ENCODE measurements at places on chromosomes 5 and 9.

DNA sequence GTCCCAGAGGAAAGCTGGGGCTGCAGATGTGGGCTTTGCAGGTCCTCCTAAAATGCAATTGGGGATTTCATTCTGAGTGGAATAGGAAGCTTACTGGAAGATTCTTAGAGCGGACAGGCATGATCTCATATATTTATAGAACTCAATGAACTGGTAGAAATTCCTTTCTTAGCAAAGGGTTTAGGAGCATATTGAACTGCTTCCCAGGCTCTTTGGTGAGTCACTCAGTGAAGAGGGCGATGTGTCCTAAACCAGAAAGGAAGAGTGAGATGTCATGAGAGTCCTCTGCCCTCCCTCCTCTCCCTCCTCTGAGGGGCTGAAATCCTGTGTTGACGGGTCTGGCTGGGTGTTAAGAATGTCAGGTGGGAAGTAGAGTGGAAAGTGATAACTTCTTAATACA lies 26.3 kb upstream of the SEMA6A start:
- no peak for DNase-seq

DNA sequence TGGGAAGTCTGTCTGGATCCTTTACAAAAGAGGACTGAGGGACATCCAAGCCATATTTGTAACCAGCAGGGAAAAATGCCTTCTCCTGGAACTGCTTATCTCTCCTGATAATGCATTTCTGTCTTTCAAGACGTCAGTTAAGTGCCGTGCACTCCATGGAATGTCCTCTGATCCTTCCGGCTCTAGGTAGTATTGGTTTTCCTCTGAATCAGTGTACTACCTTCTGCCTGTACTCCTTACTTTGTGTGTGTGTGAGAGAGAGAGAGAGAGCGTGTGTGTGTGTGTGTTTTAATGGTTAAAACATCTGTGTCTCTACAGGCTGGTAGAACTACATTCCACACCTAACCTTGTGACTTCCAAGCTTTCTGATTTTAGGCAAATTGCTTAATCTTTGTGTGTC lies 89.9 kb downstream of the PIP5K1B start:
- DNase-seq: no peak

- no peak for DNase-seq
Measured at GRCh38 chr5:82413302-82414040, 135.3 kb upstream of the RPS23 start.

DNA sequence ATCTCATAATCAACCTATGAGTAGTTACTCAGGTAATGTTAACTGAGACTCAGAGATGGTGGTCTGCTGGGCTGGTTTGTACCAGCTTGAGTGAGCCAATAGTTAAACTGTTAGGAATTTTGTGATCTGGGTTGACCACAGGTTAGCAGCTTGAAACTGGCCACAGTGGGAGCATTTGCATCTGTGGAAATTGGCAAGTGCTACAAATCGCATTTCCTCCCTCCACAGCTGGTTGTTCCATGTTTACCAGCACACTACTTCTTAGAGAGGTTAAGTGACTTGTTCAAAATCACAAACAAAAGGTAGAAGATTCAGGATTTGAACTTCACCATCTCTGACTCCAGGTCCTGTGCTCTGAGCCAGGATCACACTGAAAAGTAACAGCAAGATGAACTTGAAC lies 446.9 kb upstream of the CLINT1 start:
- no peak for DNase-seq

DNA sequence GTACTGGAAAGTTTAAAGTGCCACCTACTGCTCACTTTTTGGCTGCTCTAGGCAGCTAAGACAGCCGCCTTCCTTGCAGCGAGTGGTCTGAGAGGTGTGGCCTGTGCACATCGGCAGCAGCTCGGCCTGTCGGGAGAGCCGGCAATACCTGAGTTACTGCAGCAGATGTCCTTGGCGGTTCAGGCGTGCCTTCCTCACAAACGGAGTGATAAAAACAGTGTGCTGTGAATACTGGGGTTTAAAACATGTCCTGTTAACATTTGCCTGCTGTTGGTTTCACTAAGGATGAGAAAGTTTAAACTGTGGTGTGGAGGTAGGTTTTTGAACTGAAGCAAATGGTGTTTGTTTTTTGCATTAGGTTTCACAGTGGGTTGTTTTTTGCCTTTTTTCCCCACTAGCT lies 12.9 kb downstream of the TRAF2 start:
- DNase-seq: no peak

GRCh38 chr9:135575995-135576631 lies 14.6 kb downstream of the PAEP start:
- DNase-seq: no peak

GRCh38 chr9:32706725-32707100 lies 71.2 kb upstream of the TAF1L start:
- no peak for DNase-seq

GRCh38 chr9:18910435-18910834 lies 122.6 kb downstream of the SAXO1 start:
- DNase-seq: no peak

DNA sequence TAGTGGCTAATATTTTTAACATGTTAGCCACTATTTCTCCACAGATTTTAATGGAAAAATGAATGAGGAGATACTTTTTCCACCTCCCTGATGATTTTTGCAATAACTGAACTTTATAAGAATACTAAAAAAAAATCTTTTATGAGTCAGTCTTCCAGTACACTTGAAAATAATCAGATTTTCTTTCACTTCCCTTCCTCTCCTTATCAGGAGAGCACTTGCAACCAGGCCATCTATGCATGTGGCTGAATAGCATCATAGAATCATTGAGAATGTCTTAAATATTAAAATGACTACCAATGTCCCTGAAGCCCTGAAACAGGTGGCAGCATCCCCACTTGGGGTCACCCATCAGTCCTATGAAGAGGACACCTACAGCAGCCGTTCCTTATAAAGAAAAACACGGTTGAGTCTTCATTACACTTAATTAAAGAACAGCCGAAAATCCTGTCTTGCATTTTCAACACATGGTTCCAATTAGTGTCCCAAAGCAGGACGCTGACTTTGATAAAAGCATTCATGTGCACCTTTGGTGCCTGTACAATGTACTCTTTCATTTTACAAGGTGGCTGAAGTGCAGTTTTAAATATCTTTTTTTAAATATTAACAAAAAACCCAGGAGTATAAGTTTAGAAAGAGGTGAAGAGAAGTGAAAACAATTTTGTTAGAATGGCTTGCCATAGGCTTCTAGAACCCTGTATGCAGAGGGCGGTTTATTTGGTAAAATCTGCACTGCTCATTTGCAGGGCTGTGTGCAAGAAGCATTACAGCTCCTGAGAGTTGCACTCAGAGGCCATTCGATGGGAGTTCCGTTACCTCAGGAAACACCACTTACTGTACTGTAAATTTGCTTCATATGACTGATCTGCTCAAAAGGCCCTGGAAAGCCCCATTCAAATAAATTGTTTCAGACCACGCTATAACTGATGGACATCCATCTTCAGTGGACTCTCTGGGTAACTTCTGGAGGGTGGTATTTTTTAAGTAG lies 106.9 kb upstream of the VCAN start:
- DNase-seq: no peak

DNA sequence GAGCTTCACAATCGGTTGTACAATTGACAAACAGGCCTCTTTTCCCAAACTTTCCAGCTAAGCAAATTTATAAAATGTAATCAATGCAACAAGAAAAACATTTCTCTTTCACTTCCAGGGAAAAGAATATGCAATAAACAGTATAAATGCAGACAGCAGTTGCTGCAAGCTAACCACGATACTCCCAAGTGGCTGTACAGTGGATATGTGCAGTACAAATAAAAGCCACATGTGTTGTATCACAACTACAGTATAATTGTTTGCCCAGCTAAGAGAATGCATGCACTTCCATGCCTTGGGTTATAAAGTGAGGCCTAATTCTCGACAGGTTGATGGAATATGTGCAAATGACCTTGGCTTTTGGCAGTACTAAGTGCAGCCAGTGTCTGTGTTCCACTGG lies 16.7 kb upstream of the PDCL start:
- no peak for DNase-seq

DNA sequence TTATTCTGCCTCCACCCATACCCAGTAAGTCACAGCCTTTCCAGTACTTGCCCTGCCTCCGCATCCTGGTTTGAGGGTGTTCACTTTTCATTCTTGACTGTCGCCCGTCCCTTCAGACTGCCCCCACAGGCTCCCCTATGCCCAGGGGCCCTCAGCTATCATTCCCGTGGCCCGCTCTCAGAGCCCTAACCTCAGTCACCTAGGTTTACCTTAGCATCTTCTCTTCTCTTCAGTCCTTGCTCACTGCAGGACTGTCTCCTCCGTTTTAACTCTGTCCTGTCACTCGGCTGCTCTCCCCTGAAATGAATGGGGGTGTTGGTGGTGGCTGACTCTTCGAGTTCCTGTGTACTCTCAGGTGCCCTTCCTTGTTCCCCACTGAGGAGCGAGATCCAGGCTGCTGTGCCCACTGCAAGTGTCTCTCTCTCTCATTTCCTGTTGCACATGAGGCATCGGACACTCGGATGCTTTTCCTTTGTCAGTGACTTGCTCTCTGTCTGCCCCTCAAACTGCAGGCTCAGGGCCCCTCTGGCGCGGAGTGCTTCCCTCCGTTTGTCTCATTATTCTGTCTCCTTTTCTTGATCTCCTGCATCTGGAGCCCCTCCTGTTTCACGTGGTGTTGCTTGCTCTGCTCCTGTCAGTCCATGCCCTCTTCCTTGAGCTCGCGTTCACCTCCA lies 89.8 kb downstream of the CACNA1B start:
- no peak for DNase-seq

GRCh38 chr5:44885903-44886302 lies 77.2 kb downstream of the MRPS30 start:
- no peak for DNase-seq

GRCh38 chr5:153752890-153753289 lies 262.4 kb downstream of the GRIA1 start:
- DNase-seq: no peak

GRCh38 chr9:14396171-14396570 lies 82.2 kb upstream of the NFIB start:
- DNase-seq: no peak

GRCh38 chr5:134188092-134188491 lies 11.3 kb upstream of the SKP1 start:
- no peak for DNase-seq

- no peak for DNase-seq
Measured at GRCh38 chr5:167899490-167900070, 391.9 kb upstream of the WWC1 start.

DNA sequence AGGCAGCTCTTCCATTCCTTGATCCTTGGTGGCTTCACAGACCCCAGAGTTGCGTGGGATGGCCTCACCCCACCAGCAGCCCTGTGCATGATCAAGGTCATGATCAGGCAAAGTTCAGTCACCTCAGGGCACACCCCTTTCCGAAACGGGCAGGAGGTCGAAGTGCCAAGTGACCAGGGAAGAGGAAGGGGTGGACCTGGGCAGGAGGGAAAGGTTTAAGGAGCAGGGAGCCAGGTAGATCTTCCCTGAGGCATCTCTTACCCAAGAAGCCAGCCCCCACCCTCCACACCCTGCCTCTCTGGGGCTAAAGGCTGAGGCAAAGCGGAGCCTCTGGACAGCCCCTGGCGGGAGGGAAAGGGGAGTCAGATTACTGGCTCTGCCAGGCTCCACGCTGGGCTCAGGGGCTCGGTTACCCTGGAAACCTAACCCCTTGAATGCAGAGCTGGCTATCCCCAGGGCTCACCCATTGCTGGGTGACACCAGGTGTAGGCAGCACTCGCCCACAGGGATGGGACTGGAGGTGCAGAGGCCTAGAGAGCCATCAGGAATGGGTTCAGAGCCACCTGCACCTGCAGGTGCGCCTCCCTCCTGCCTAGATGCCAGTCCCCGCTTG lies 3.6 kb downstream of the MGAT4B start:
- DNase-seq: no peak

GRCh38 chr9:87547671-87548081 lies 50.0 kb downstream of the DAPK1 start:
- DNase-seq: no peak

DNA sequence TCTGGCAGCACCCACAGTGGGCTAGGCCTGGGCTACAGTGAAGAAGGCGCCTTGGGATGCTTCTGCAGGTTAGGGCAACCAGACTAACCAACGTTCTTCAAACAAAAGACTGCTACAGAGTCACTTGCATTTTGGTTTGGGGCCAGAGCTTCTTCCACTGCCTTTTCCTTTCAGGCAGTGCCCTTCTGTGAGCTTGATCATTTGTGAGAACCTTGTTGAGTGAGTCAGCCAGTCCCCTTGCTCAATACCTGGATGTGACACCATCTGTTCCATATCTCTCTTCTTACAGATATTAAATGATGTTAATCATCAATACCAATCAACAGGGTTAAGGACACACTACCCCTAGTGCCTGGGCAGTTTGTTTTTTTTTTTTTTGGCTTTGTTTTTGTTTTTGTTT lies 46.5 kb upstream of the VDAC1 start:
- DNase-seq: no peak

GRCh38 chr9:68995776-68996175 lies 18.1 kb downstream of the PRKACG start:
- DNase-seq: no peak

DNA sequence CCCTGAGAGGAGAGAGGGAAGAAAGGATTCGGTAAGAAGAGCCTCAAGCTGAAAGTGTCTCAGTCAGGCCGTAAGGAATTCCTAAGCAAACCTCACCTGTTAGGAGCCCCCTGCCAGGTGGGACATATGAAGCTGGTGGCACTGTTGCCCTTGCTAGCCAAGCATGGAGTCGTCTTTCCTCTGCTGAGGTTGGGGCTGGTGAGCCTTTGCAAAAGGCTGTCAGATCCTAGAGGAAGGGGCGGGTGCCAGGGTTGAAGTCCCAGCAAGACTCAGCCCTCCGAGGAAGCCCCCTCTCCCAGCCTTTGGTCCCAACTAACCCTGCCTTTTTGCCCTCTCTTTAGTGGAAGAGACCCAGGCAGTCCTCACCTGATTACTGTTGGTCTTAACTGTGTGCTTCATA lies 5.5 kb upstream of the SMIM32 start:
- DNase-seq: no peak

DNA sequence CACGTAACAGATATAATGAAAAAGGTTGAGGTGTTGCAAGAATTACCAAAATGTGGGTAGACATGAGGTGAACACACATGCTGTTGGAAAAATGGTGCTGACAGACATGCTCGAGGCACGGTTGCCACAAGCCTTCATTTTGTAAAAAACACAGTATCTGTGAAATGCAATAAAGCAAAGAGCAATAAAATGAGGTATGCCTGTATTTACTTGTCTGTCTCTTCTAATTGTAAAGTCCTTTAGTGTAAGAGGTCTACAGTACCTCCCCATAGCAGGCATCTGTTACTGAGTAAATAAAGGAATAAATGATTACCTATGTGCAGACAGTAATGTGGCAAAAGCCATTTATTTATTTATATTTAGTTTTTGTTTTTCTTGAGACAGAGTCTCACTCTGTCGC lies 3.0 kb upstream of the CAST start:
- DNase-seq: no peak

GRCh38 chr9:18163146-18163545 lies 310.8 kb upstream of the ADAMTSL1 start:
- DNase-seq: no peak

- DNase-seq: no peak
Measured at GRCh38 chr5:127957701-127958239, 125.8 kb upstream of the SLC12A2 start.

DNA sequence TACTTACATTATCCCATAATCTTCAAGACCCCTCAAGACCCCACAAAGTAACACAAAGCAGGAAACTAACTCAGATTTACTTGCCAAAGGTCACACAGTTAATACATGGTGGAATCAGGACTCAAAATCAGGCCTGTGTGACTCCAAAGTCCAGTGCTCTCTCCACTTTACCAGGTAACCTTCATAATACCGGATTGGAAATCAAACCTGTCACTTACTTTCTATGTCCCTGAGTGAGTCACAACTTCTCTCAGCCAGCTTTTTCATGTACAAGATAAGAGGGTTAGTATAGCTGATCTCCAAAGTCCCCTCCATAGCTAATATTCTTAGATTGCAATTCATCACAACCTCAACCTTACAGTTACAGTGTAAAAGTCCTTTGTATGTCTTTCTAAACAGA lies 17.1 kb downstream of the STRBP start:
- no peak for DNase-seq

Measured in stimulated activated CD8-positive, alpha-beta memory T cell treated with anti-CD3 and anti-CD28 coated beads, Interleukin-7, amount 100 ng/mL, for 24 hours (primary cell).